Natural killer cell treated with Interleukin-12 subunit alpha and Interleukin-12 subunit beta and Interleukin-15 and Interleukin-18, amount 100 ng/mL, for 72 hours (primary cell): ENCODE measurements at places on chromosomes 4 and X.

DNA sequence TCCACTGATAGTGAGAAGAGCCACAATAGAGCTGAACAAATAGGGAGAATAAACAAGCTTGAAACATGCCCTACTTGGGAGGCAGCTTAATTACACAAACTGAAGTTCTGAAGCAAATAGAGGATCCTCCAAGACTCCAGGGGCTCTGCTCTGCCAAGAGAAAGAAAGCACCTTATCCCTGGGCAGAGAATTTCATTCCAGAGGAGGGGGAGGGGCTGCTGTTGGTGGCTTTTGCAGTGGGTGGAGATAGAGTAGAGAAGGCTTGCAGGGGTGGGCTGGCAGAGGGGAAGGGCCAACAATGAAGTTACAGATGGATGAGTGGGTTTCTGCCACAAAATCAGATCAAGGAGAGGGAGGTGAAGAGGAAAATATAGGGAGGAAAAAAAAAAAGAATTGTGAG lies 1.0 kb upstream of the LPAR4 start:
- no peak for DNase-seq

DNA sequence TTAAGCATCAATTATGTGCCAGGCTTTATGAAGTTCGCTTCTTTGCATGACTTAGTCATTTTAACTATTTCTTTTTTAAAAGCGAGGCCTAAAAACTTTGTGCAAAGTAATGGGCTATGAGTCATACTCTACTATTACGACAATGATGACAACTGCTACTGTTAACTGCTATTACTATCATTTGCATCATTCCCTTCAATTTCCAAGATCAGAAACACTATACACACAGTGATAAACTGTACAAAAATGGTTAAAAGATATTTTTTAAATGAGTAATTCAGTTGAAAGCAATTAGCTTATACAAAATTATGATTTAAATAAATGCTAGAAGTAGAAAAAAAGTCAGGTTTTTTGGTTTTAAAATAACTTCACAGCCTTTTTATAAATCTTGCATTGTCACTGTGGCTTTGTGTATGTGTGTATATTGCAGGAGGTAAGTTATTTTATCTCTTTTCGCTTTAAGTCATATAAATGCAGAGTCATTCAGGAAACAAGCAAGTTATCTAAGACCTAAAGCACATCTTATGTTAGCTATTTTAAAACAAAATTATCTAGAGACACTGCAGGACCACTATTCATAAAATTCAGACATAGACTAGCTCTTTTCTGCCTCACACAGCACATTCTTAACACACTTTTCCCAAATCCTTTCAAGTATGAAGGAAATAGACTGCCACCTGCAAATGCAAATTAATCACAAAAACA lies 18.5 kb upstream of the CXCL3 start:
- DNase-seq = no peak

- DNase-seq = no peak
Observed at GRCh38 chrX:20300822-20301221, 34.1 kb upstream of the RPS6KA3 start.

DNA sequence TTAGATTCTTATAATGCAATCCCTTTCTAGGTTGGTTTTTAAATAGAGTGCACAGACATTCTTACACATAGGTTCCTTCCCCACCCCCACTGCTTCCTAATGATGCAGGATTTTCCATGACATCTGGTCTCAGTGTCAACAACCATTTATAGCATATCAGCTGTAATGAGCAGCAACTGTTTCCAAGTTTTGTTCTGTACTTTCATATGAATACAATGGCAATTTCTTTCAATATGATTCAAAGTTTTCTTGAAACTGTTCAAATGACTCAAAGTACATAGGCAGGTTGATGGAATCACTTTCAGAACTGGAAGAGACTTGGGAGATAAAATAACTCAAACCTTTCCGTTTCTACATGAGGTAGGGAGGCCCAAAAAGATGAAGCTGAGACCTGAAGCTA lies 220.7 kb downstream of the CAMK2D start:
- no peak for DNase-seq

DNA sequence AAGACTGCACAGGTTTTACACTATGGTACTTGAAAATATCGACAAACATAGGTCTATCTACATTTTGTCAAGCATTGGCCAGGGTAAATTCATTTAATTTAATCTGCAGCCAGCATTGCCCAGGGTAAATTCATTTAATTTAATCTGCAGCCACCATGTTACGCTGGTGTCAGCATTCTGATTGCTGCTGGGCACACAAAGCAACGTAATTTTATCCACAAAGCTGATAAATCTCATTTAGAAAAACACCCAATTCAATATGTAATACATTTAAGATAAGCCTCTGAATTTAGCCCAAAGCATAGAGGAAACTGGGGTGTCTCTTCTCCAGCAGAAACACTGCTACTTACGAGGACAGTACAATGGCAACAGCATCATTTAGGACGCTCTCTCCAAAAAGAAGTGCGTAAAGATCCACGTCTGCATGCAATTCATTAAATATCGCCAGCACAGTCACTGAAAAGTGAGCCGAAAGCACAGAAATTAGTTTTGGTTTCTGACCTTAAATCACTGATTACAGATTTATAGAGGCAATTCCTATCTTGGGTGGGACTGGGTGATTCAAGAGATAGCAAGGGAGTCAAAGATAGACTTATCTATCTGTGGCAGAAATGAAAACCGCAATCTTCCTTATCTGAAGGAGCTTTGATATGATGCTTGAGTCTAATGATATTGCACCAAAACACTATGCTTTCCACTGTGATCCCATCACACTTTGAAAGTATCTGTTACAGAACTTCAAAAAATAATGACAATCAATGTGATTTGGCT lies 88.8 kb downstream of the CHST7 start:
- DNase-seq = no peak

DNA sequence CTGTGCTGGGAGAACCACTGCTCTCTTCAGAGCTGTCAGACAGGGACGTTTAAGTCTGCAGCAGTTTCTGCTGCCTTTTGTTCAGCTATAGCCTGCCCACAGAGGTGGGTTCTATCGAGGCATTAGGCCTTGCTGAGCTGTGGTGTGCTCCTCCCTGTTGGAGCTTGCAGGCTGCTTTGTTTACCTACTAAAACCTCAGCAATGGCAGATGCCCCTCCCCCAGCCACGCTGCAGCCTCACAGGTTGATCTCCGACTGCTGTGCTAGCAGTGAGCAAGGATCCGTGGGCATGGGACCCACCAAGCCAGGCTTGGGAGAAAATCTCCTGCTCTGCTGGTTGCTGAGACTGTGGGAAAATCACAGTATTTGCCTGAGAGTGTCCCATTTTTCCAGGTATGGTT lies 133.8 kb upstream of the UBQLN2 start:
- no peak for DNase-seq

- DNase-seq = peak; percentile 65
Observed at GRCh38 chrX:119004920-119005524, 30.6 kb downstream of the LONRF3 start.

DNA sequence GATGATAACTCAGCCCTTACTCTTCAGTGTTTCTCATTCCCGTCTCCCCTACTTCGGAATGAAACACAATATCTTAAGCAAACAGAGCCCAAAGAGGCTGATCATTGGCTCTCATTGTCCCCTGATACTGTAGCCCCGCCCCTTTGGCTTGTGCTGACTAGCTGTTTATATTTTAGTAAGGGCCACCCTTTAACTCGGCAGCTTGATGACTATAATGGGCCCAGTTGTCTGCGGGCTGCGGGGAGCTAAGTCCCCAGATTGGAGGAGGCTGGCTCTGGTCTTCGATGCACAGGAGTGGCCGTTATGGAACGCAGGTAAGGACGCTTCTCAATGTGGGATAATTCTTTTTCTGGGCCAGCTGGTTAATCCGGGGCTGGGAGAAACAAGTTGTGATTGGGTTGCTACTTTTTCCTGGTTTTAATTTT lies at the start of gene TRIM2:
Gene TRIM2 (plus strand): TSS at position 197 of the 425 bp plus-strand sequence. CDS start 88 bp downstream, at position 285.
- no peak for DNase-seq

- DNase-seq = no peak
Observed at GRCh38 chr4:180973894-180974293, 1269.3 kb upstream of the TENM3 start.

DNA sequence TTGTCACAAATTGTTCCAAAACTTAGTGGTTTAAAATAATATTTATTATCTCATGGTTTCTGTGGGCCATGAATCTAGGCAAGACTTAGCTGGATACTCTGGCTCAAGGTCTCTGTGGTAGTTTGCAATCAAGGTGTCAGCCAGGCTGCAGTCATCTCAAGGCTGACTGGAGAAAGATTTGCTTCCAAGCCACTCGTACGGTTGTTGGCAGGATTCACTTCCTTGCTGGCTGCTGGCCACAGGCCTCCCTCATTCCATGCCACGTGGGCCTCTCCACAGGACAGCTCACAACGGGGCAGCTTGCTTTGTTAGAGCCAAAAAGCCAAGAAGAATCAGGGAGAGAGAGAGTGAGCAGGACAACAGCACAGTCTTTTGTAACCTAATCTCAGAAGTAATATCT lies 101.4 kb downstream of the WWC2 start:
- DNase-seq = no peak

GRCh38 chr4:7087036-7087435 lies 19.2 kb upstream of the GRPEL1 start:
- no peak for DNase-seq

GRCh38 chr4:145945431-145946155 lies 7.0 kb upstream of the ZNF827 start:
- no peak for DNase-seq

DNA sequence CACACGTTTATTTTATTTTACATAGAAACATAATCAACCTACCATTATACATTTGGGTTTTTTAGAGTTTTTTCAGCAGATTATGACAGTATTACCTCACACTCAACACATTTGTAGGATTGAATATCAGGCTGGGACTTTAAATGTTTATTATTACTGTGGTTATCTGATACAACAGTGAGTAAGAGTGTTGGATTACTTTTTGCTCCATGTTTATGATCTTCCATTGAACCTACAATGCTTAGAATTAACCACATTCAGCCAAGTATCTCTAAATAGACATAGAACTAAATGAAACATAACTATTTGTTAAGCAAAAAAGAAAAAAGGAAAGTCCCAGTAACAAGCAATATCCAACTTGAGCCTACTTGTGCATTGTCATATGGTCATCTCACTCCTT lies 607.4 kb upstream of the PITX2 start:
- no peak for DNase-seq

- DNase-seq = no peak
Observed at GRCh38 chr4:101780284-101780683, 10.2 kb upstream of the BANK1 start.

DNA sequence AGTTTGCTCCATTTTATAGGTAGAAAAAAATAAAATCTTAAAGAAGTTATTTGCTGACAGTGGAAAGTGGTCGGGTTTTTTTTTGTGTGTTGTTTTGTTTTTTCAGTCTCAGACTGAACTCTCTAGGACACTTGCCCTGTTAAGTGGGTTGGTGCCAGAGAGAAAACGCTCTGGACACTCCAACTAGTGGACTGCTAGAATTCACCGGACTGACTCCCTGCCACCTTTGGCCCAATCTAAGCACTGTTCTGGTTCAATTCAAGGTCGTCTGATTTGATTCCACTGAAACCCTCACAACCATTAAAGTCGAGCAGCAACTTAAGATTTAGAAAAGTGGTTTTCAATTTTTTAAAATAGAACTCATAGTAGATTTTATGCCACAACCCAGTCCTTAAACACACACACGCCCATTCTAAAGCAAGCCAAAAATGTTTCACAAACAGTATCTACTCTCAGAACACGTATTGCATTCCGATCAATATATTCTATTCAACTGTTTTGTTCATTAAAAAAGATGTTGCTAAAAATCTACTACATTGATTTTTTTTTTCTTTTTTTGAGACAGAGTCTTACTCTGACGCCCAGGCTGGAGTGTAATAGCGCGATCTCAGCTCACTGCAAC lies 27.3 kb downstream of the RWDD4 start:
- no peak for DNase-seq

DNA sequence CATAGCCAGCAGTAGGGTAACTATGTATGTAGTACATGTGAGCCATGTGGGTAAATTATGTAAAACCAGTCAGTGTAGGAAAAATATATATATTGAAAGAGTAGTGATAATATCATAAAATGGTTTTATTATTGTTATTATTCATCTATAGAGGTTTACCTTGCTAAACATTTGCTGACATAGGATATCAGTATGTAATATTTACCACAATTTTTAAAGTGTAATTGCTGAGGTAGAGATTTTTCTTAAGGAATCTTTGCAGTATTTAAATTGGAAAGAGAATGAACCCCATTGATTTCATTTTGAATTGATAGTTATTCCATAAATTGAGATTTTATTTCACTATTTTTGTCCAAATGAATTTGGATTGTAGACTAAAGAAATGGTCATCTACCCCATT lies 27.1 kb downstream of the SLAIN2 start:
- DNase-seq = no peak

GRCh38 chr4:51845711-51846110 lies 2.8 kb downstream of the DCUN1D4 start:
- DNase-seq = no peak

DNA sequence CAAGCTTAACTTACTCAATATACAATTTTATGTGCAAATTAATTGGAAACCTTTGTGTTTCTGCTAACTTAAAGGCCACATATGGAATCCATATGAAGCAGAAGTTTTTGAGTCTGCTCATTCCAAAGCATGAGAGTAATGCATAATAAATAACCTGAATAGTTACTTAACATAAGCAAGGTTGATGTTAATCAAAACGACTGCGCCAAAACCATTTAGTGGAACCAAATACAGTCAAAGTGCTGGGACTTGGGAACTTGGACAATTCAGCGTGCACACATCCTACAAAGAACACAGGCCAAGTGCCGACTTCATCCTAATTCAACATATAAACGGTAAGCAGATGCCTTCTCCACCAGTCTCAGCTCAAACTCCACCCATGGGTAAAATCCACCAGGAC lies 17.0 kb downstream of the TSPAN5 start:
- DNase-seq = no peak

GRCh38 chr4:60133375-60133774 lies 1066.8 kb upstream of the ADGRL3 start:
- no peak for DNase-seq

DNA sequence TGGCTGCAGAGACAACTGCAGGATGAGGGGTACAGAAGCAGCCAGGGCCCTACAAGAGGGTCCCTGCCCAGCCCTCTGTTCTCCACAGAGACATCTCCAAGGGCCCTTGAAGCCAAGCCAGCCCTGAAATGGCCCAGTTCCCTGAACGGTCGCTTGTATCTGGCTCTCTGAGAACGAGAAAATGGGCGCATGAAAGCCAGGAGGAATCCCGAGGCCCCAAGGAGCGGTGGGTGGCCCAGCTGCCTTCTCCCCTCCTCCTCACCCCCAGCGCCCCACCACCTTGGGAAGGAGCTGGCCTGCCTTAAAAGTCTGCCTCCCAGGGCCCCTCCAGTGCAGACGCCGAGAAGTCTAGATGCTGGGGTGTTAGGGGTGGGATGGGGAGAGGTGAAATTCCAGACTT lies 5.7 kb downstream of the ZNF185 start:
- DNase-seq = no peak

- DNase-seq = no peak
Observed at GRCh38 chr4:123120473-123120872, 198.1 kb upstream of the NUDT6 start.

- peak; percentile 79 for DNase-seq
Observed at GRCh38 chr4:36348403-36348938, 67.1 kb downstream of the DTHD1 start.

- DNase-seq = no peak
Observed at GRCh38 chrX:46626566-46626965, 53.0 kb downstream of the CHST7 start.

GRCh38 chrX:110741213-110741796 lies 54.3 kb downstream of the CHRDL1 start:
- no peak for DNase-seq

- DNase-seq = no peak
Observed at GRCh38 chrX:88982933-88983332, 235.9 kb downstream of the CPXCR1 start.
